ENCODE measurements at places on chromosomes 2 and 18. TPM values are rescaled to one million over a fixed set of nuclear protein-coding genes. Genes with fewer than 3 reads are reported as not detected.

ATP8B1 gene
- 12.8 TPM for total RNA-seq

MAP4K3 gene
- 45.4 TPM for total RNA-seq

GRCh38 chr2:106314444-106314843 lies 120.3 kb upstream of the UXS1 start:
- no peak for DNase-seq

DNA sequence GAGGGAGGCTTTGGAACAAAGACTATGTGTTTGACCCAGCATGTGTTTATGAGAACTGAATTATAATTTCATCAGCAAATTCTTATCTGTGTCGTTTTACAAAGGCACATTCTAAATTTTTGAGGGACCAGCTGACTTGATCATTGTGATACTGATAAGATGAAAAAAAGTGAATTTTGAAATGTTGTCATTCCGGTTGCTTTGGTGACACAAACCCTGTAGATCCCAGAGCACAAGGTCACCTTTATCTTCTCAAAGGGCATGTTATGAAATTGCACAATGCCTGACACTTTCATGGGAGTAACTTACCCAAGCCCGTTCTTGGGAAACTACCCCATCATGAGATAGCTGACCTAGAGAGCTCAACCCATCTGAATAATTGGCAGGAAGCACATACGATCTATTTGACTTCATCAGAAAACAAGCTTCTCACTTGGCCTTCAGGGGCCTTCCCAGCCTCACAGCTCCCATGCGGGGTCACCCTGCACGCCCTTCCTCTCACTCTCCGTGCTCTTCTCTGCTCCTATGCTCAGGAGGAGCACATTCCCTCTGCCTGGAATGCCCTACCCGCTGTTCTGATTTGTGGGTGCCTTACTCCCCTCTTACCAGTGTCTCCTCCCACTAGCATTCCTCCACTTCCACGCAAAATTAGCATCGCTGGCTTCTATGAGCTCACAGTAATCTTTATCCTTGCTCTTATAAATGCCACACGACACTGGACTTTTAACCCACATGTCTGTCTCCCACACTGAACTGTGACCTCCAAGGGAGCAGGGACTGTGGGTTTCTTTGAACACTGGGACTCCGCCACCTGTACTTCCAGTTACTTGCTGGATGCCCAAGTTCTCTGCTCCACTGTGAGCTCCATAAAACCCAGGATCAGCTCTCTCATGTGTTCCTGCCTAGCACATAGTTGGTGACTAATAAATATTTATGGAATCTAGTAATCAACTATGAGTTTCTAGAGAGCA lies 555.8 kb upstream of the ID2 start:
- no peak for DNase-seq

GRCh38 chr2:18797133-18797845 lies 207.9 kb upstream of the NT5C1B start:
- no peak for DNase-seq

- no peak for DNase-seq
These were observed 105.9 kb upstream of the CREB1 start for GRCh38 chr2:207423886-207424285.

LIPG gene
- total RNA-seq: not detected

Data from heart left ventricle (tissue), 16 donors.